ENCODE measurements at places on chromosomes 5 and 9.

DNA sequence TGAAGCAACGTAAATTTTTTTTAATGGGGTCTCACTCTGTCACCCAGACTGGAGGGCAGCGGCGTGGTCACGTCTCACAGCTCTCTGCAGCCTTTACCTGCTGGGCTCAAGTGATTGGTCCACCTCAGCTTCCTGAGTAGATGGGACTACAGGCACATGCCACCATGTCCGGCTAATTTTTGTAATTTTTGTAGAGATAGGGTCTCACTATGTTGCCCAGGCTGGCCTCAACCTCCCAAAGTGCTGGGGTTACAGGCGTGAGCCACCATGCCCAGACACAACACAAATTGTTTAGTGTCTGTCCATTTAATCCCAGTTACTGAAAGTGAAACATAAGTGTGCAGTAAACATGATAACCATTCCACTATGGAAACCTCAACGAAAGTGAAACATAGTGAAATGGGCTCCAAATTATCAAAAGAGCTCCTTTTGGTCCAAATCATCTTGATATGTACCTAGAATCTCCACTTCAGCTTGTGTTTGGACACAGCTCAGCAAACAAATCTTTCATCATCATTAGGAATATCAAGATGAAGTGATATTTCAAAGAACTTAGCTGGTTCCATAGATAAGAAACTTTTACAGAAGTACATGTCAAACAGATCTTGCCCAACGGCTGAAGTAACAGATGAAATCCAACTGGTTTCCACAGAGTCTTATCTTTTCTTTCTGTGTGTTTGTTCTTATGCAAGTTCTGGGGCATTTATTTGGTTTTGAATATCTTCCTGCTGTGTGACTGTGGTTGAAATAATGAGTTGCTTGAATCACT lies 41.2 kb upstream of the PLPP1 start:
- peak; percentile 36 for DNase-seq

- no peak for DNase-seq
These were observed 72.8 kb upstream of the EFNA5 start for GRCh38 chr5:107743373-107744000.

DNA sequence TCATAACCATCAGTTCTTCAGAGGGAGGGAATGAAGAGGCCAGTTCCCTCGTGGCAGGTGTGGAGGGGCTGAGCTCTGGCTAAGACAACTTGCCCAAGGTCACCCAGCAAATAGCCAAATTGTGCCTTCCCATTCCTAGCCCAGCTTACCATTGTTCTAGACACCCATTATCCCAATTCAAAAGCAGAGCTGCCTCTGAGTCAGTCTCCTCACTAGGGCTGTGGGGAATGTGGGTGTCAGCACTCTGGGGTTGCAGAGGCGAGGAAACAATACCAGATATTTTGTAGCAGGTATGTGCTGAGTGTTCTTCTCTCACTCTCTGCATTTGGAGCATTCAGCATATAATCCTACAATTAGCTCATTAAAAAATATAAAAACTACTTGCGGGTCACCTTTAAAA lies 270.8 kb downstream of the PSAT1 start:
- DNase-seq, result no peak

DNA sequence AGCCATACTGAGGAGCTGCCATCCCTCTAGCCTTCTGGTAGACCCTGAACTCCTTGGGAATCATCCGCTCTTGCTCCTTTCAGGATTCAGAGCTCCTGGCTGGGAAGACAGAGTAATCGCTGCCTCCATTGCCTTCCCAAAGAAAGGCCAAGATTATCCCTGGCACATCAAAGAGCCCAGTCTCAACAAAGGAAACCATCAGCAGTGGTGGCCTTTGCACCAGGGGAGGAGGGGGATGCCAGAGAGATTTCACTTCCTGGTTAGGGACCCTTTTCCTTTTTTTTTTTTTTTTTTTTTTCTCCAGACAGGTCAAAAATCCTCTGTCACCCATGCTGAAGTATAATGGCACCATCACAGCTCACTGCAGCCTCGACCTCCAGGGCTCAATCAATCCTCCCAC lies 16.0 kb upstream of the ERGIC1 start:
- DNase-seq, result no peak

DNA sequence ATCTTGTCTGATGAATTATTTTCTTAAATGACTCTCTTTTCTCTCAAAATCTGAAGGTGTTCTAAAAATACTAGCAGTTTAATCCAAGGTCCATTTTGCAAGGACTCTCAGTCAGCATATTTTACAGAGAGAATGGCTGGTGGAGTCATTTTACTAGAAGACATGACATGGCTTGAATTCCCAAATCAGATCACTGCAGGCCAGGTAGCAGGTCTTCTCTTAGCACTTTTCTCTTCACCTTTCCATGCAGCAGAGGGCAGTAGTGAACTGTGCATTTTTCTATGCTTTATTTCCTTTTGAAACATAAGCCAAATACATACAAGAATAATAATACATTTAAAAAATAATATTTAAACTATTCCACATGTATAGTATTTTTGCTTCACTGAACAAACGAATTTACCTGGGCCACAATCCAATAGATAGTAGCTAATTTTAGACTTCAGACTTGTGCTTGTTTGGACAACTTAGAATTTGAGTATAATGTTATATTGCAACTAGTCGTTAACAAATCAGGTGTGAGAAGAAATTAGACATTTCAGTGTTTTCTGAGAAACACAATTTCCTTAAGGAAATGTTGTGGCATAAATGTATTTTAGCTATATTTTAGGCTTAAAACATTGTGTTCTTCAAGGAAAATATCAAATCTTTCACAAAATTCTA lies 289.4 kb upstream of the DAB2 start:
- peak; percentile 55 for DNase-seq

- DNase-seq, result no peak
These were observed 255.9 kb downstream of the RAB3C start for GRCh38 chr5:58838729-58839128.

DNA sequence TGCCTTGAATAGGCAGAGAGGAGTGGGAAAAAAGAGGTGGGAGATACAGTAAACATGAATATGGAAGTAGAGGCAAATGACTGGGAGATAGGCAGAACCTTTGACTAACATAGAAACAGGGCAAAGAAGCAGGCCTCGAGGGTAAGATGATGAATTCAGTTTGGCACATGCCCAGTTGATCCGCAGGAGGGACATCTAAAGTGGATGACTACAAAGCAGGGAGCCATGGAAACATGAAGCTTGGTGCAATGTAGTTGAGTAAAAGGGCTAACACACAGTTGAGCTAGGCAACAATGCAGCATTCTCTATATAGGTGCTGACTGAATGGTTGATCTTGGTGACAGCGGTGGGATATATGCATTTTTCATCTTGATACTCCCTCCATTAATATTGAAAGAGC lies 253.8 kb downstream of the DMRT2 start:
- no peak for DNase-seq

DNA sequence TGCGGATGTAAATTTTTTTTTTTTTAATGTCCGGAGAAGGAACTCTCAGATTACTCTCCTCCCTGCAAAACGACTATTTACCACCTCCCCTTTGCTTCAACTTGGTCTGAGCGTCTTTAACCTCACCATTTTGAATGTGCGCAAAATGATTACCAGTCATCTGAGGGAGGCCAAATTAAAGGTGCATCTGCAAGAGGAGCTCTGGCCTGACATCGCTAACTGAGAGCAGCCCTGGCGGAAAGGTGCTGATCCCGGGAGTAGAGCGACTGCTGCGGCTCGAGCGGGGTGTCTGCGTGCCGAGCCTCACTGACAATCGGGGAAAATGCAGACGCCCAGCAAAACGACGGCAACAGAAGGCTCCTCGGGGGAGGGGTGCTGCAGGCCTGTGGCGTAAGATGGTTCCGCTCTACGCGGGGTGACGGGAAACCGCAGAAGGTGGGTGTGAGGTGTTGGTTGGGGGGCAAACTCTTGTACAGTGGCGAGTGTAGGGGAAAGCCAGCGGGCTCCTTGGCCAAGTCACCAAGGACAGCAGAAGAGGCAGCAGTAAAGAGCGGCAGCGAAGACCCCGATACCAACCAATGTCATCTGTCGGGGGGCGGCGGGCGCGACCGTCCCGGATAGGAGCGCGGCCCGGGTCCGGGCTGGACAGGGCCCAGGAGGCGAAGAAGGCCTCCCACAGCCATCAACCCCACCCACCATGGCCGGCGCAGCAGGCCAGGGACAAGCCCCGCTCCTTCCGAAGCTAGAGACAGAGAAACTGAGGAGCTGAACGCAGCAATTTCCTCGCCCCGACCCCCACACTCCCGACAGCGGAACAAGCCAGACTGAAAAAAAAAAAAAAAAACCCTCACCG lies 557 bp downstream of the PJA2 start:
- DNase-seq, result peak; percentile 63

DNA sequence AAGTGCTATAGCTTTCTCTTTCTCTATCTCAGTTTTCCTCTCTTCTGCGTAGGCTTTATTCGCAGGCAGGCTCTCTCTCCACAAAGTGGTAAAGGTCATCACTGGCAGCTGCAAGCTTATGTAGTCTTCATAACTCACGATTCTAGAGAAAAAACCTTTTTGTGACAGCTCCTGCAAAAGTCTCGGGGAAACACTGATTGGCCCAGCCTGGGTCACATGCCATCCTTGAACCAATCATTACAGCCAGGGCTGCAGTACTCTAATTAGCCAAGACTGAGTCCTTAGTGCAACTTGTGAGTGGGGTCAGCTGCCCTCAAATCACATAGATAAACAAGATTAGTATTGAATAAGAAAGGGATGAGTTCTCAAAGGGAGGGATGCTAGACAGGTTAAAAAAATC lies 18.3 kb upstream of the FRMPD1 start:
- no peak for DNase-seq

DNA sequence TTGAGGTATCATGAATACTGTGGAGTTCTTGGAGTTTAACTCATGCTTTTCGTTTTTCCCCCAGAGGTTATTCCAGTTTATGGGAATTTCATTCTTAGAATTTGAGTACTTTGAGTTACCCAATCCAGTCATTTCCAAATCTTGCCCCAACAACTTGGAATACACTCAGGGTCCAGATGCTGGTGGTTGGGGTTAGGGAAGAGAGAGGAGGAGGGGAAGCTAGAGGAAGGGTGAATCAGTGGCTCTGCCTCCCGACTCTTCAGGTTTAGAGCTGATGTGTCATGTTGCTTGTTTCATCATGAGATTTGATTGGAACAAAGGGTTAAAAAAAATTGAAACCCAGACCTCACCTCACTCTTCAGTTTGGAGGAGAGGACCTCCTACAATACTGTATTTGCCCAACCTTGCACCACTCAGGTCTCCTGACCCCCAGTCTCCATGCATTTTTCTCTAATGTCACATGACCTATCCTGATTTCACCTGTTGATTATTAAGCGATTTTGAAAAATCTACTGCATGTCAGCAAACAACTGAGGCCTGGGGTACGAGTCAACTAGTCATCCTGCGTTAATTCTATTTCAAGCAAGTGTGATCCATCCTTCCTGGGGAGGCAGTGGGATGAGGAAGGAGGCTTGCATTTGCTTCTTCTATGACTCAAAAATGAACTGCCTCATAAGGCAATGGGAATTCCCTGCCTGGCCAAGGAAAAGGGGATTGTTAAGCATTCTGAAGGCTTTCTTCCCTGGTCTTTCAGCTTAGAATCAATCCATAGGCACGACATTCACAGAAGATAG lies 6.2 kb upstream of the SLC1A3 start:
- no peak for DNase-seq

GRCh38 chr5:64292611-64293215 lies 127.1 kb downstream of the RNF180 start:
- DNase-seq, result no peak

GRCh38 chr9:94693485-94694204 lies 32.9 kb upstream of the AOPEP start:
- no peak for DNase-seq

- no peak for DNase-seq
These were observed at the start of gene BICD2 for GRCh38 chr9:92764381-92764987. Gene BICD2, minus strand, starts transcription at chr9:92764833. Its CDS starts 89 bp downstream, at chr9:92764744.

DNA sequence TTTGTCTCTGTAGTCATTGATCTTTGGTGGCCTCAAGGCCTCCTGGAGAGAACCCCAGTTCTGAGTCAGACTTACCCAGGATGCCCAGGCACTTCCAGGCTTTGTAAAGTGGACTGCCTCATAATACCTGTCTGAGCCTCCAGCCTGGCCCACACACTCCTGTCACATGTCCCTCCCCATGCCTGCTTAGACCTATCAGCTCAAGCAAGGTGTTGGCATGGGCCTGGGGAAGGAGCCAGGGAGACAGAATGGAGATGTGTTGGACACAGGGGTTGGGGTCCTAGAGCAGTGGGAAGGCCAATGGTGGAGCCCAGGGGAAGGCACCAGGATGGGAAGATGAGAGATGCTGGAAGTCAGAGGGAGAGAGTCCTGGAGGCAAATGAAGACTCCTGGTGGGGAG lies 136.2 kb downstream of the CFAP90 start:
- DNase-seq, result no peak

GRCh38 chr5:65483546-65484346 lies 2.0 kb upstream of the ADAMTS6 start:
- DNase-seq, result peak; percentile 80
